ENCODE measurements at places on chromosomes 16 and 17. TPM values are rescaled to one million over a fixed set of nuclear protein-coding genes. Genes with fewer than 3 reads are reported as not detected.

DNA sequence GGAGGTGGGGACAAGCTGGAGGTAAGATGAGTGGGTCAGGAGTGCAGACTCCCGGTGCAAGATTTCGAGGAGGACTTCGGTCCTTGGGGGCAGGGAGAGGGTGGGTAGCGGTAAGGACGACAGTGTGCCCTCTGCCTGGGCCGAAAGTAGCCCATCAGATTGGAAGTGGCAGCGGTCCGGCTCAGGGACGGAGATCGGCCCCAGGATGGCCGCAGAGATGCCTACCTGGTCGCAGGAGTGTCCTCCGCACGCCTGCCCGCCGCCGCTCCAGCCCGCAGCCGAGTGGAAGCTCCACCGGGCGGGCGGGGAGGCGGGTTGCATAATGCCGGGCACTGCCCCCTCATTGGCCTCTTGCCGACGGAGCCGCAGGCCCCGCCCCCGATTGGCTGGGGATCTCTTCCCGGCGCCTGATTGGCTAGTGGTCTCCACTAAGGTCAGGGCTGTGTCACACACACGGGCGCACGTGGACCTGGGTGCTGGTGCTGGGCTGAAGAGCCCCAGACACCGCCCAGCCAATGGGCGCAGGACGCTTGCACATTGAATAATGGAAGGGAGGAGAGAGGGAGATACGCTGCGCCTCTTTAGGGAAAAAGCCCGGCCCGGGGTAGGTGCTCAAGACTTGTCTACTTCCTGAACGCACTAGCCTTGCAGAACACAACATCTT lies at the start of gene PER1:
PER1 (minus strand) TSS at position 293 of the 664 bp plus-strand sequence. CDS start 1,698 bp downstream, outside the sequence.
- DNase-seq: peak; percentile 97

DNA sequence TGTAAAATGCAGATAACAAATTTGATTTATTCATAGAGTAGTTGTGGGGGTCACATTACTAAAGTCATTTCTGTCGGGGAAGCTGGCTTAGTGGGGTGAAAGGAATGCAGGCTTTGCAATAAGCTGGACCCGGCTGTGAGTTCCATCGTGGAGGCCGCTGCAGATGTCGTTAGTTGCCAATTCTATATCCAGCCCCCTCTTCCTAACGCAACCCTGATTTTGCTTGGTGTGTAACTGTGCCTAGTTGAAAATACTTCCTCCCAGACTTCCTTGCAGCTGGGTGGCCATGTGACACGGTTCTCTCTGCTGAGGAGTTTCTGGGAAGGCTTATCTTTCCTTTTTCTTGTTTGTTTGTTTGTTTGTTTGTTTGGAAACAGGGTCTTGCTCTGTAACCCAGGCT lies 4.5 kb downstream of the MFSD6L start:
- DNase-seq: no peak

DNA sequence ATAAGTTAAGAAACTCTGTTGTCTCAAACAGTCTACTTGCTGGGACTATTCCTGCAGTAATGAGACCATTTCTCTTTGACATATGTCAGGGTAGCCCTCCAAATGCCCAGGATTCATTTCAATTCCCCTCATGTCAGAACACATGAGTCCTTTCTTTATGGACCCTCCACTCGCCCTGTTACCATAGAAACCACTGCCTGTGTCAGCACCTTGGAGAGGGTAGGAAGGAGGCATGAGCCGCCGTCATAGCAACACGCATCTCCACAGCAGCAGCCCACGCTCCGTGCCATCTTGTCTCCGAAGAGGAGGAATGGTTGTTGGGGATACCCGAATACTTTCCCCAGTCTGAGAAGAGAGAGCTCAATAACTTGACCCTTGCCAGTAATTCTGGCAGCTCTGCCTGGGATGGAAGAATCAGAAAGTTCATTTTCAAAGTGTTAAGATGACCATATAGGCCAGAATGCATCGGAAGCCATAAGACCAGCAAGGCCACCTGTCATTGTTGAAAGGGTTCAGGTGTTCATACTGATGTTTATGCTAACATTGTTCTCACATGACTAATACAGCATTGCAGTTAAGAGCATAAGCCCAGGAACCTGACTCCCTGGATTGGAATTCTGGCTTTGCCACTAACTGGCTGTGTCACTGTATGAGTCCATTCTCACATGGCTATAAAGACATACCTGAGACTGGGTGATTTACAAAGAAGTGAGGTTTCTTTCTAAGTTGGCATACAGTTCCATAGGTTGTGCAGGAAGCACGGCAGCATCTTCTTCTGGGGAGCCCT lies 141.3 kb downstream of the ABCC12 start:
- no peak for DNase-seq

- no peak for DNase-seq
Measured at GRCh38 chr16:55671206-55671973, 15.6 kb downstream of the SLC6A2 start.

GRCh38 chr16:52577130-52577706 lies 30.3 kb upstream of the TOX3 start:
- DNase-seq: no peak

DNA sequence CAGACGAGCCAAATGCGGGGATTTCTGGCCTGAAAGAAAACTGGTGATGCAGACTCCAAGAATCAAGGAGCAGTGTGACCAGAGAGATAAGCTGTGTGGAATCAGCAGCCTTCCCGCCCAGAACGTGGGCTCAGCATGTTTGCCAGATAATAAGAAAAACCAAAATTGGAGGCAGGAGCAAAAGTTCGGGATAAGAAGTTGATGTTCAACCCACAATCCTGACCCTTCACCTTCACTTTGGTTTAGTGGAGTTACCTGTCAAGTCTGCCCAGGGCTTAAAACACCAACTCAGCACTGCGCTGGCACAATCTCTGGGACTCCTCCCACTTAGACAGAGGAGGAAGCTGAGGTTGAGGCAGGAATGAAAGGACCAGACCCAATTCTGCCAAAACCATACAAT lies 3.1 kb downstream of the SLC43A2 start:
- DNase-seq: no peak

- no peak for DNase-seq
Measured at GRCh38 chr17:35892091-35893035, 12.2 kb upstream of the CCL5 start.

GRCh38 chr17:58005031-58005727 lies 1.9 kb downstream of the SRSF1 start:
- no peak for DNase-seq

DNA sequence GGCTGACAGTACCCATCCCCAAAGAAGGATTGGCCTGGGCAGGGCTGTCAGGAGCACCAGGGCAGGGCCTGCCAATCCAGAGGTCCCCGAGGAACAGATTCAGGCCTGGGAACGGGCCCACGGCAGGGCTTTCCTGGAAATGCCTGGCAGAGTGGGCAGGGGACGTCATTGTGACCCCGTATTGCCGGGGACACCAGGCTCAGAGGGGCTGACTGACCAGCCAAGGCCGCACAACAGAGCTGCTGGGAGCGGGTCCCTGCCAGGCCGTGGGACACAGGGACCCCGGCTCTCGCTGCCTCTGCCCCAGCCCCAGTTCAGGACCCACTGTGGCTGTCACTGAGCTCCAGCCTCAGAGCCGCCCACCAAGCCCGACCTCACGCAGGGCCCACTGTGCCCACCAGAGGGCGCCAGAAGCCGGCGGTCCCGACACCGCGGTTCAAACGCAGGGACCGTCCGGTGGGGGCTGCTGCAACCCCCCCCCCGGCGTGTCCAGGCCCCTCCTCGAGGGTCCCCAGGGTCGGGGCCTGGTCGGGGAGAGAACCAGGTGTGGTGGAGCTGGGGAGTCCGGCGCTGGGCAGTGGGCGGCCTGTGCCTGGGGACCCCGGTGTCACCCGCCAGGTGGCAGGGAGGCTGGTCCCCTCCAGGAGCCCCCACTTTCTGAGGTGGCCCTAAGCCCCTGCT lies 15.2 kb upstream of the SSTR5 start:
- no peak for DNase-seq

DNA sequence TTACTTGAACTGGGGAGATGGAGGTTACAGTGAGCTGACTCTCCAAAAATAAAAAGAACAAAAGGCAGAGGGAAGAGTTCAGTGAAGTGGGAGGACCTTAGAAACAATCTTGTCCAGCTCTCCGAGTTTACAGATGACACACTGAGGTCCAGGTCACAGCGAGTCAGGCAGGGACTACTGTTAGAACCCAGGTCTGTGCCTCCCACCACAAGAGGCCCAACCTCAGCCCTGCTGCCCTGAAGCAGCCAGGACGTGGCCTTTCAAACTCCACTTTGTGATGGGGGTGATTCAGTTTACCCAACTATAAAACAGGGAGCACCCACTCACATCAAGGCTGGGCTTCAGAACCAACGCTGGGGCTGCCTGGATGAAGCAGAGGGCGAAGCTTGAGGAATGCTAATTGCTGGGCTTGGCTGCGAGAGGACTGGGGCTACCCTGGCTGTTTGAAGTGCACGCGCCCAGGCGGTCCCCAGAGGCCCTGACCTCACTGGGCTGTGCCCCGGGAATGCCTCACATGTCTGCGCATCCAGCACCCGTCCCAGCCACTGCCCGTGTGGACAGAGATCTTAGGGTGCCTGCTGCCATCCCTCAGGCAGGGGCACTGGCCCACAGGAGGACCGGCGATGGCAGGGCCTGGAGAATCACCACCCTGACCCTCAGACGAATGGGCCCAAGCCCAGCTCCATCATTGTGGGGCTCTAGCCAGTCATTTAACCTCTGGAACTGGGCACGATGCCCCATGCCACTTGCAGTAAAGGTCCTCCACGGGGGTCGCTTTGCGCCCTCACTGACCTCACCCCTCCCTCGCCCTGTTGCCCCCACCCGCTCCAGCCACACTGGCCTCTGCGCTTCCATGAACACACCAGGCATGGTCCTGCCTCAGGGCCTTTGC lies 11.4 kb downstream of the SLC5A10 start:
- DNase-seq: no peak

SHCBP1 gene
- 0.99 TPM for total RNA-seq

MT3 gene
- total RNA-seq: 1.5 TPM

ALOX15B gene
- total RNA-seq: 5.3 TPM
